Activated CD4-positive, CD25-positive, alpha-beta regulatory T cell treated with anti-CD3 and anti-CD28 coated beads, Interleukin-2, amount 50 U/mL, for 16 hours (primary cell): ENCODE measurements at places on chromosomes 12 and 14.

DNA sequence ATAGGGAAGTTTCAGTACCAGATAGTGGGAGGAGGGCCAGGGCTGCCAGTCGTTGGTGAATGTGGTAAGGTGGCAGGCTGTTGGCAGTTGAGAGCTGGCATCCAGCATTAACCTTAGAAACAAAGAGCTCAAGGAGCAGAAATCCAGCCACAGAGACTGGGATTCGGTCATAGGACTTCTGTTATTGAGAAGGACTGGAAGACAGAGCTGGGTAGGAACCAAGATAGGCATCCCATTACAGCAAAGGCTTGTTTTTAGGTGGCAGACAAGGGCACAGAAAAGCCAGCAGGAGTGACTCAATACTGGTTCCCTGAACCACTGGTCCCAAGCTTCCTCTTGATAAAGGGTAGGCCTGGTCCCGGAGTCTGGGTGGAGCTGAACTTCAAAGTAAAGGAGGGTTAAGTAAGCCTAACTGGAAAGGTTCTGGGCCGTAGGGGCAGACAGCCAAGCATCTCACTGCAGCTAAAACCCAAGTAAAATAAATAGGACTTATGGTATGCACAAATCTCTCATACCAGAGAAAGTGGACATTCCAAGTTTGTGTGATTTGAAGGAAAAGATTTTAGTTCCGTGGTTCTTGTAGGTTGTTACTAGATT, 147.9 kb downstream of the ETV6 start:
- no peak for DNase-seq

GRCh38 chr12:116434155-116435011, 124.8 kb upstream of the MAP1LC3B2 start:
- no peak for DNase-seq

DNA sequence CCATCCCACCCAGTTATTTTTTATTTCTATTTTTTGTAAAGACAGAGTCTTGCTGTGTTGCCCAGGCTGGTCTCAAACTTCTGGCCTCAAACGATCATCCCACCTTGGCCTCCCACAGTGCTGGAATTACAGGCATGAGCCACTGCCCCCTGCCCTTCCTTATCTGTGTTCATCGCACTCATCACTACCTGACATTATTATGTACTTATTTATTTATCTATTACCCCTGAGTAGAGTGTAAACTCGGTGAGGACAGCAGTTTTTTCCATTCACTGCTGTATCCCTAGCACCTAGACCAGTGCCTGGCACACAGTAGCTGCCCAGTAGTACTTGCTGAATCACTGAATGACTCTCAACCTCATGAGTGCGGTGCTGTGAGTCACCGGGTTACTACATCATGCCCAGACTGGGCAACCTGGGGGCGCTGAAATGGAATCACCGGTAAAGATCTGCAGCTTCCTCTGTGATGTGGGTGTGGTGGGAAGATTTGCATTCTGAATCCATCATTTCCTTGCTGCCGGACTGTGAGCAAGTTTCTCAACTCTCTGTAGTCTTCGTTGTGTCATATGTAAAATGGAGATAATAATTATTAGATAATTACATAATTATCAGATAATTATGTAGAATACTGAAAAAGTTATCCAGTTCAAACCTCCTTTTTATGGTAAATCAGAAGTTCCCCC, 81.9 kb upstream of the USP44 start:
- no peak for DNase-seq

DNA sequence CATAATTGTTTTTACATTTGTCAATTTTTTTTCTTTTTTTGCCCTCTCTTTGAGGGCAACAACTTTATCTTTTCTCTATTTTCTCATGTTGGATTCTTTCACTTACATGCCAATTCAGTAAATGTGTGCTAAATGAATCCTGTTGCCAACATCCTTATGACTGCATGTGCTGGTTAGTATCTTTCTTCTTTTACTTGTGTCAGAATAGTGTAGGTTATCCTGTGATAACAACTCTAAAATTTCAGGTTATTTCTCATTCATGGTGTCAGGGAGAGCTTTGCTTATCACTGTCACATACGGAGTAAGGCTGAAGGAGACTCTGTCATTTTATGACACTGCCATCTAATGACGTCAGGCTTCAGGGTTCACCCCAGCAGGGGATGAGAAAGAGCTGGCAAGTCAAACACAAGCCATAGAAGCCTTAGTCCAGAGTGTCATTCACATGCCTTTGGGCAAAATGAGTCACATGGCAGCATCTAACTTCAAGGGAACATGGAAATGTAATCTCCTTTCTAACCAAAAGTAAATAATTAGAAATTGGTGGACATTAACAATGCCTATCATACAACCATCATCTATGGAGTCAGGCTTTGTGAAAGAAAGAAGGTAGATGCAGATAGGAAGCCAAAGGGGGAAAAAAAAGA, 242.5 kb upstream of the ATP2B1 start:
- no peak for DNase-seq

- DNase-seq = no peak
Measured at GRCh38 chr12:56716933-56717880, 7.9 kb downstream of the NACA start.

DNA sequence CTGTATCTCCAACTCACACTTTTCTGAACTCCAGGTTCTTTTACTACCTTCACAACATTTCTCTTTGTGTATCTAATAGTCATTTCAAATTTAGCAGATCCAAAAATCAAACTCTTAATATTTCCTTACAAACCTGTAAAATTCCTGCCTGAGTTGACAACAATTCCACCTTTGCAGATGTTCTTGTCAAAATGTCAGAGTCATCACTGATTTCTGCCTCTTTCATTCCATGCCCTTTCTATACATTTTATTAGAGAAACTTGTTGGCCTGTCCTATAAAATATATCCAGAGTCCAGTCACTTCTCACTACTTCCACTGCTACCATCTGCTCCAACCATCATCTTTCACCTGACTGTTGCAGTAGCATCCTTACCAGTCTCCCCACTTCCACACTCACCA, 119.7 kb downstream of the CAPZA3 start:
- DNase-seq = no peak
